Right ventricle myocardium inferior (tissue), 1 donor: ENCODE measurements at places on chromosomes 5 and 9. TPM values are rescaled to one million over a fixed set of nuclear protein-coding genes. Genes with fewer than 3 reads are reported as not detected.

The DMRT2 gene
- not detected for total RNA-seq

The KCNN2 gene
- 9.3 TPM for total RNA-seq

The PRDM9 gene
- total RNA-seq: not detected

The NR4A3 gene
- total RNA-seq: 3.9 TPM

The FAM169A gene
- total RNA-seq: 3.0 TPM

The FBXL7 gene
- 17.8 TPM for total RNA-seq
